ENCODE measurements at places on chromosomes 1 and 21.
A peak's percentile ranks its signal among the peaks of the same experiment; 100 is the strongest.

- H3K27me3 ChIP-seq: no peaks in the 10 kb centered on the region
- no peak for DNase-seq
- no peak overlapping the region for H3K27ac ChIP-seq
- no peak overlapping the region for H3K4me3 ChIP-seq
These were observed 71.9 kb downstream of the PLD5 start for GRCh38 chr1:242452573-242452972.

- no peak overlapping the region for H3K27ac ChIP-seq
- no peak overlapping the region for H3K4me3 ChIP-seq
- no peak for DNase-seq
- no peaks in the 10 kb centered on the region for H3K4me1 ChIP-seq
- no peaks in the 10 kb centered on the region for H3K27me3 ChIP-seq
- no peaks in the 10 kb centered on the region for H3K36me3 ChIP-seq
These were observed 43.1 kb downstream of the ZNF281 start for GRCh38 chr1:200366577-200367253.

DNA sequence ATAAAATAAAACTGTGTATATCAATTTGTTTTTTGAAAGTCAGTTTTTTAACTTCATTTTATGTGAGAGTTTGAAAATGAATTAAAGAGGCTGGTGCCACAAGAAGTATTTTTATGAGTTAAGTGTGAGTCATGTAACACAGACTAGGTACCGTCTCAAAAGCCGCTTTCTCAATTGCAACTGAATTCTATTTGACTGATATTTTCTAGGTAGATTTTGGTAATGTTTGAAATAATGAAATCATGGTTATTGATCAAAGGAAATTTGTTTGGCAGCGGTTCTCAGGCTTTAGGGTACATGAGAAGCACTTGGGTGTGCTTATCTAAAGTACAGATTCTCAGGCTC lies 4.6 kb downstream of the SNX27 start:
- H3K4me3 ChIP-seq: no peak overlapping the region
- peaks cover 4% of the 10 kb centered on the region for H3K4me1 ChIP-seq
- no peak overlapping the region for H3K27ac ChIP-seq
- no peak for DNase-seq

DNA sequence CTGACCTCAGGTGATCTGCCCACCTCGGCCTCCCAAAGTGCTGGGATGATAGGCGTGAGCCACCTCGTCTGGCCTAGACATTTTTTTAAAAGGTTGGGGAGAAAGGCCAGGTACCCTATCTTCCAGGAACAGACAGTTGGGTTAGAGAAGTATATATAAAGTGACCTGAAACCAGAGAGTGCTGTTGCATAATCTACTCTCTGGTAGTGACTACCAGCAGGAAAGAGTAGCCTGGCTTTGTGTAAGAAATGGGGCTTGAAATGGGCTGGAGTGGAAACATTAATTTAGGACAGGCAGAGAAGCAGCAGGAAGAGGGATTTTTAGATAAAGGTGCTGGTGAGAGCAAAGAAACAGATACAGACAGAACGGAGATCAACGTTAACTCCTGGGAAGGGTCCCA lies 125.8 kb upstream of the HOOK1 start:
- no peaks in the 10 kb centered on the region for H3K27me3 ChIP-seq
- no peak overlapping the region for H3K4me3 ChIP-seq
- H3K27ac ChIP-seq: no peak overlapping the region
- H3K36me3 ChIP-seq: no peaks in the 10 kb centered on the region
- DNase-seq: no peak

GRCh38 chr1:115475901-115476300 lies 137.9 kb upstream of the NGF start:
- no peak overlapping the region for H3K27ac ChIP-seq
- no peaks in the 10 kb centered on the region for H3K4me1 ChIP-seq
- H3K4me3 ChIP-seq: no peak overlapping the region
- no peak for DNase-seq
- no peaks in the 10 kb centered on the region for H3K27me3 ChIP-seq
- H3K36me3 ChIP-seq: no peaks in the 10 kb centered on the region

DNA sequence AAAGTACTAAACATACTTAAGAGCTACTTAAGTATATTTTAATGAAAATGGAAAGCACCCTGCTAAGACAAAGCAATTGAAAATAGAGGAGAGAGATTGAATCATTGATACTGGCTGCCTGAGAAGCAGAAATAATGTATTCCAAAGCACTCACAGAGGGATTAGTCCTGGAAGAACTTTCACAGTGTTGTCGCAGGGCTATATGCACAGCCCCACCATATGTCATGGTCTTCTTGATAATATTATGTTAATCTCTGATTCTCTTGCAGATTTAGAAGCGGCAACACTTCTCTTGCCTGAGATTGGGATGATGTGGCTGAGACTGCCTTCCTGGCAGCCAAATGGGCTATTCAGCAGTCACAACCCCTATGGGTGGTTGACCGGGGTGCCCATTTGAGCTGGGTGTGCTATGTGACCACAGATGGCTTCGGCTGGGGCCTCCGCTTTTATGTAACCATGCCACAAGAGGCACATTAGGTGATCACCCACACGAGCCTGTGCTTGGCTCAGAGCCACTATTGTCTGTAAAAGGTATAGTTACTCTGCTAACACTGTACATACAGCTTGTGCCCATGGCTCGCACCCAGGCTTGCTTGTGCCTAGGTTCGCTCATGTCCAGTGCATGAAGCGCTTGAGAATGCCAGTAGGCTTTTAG lies 152.2 kb upstream of the SGIP1 start:
- H3K4me3 ChIP-seq: no peak overlapping the region
- H3K4me1 ChIP-seq: no peaks in the 10 kb centered on the region
- no peaks in the 10 kb centered on the region for H3K36me3 ChIP-seq
- DNase-seq: no peak
- H3K27me3 ChIP-seq: no peaks in the 10 kb centered on the region

- H3K27ac ChIP-seq: no peak overlapping the region
- no peak overlapping the region for H3K4me3 ChIP-seq
- no peaks in the 10 kb centered on the region for H3K27me3 ChIP-seq
- H3K36me3 ChIP-seq: no peaks in the 10 kb centered on the region
- H3K4me1 ChIP-seq: peaks cover 3% of the 10 kb centered on the region
These were observed 27.9 kb downstream of the DOP1B start for GRCh38 chr21:36184545-36184944.

DNA sequence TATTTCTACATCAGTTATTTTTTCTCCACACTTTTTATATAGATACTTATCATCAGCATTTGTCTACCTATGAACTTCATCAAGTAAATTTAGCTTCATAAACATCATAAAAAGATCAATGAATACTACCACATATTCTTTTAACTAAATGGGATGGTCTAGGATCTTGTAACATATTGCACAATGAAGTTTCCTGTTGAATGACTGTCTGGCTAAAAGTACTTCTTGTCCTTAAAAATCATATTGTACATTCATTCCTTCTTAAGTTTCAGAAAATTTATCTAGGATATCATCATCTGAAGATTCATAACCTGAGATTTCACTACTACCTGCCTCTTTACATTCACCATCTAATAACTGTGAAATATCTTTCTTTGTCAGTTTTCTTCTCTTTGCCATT lies 69.0 kb downstream of the MAGI3 start:
- DNase-seq: no peak
- no peaks in the 10 kb centered on the region for H3K36me3 ChIP-seq
- H3K27me3 ChIP-seq: no peaks in the 10 kb centered on the region
- no peak overlapping the region for H3K27ac ChIP-seq
- no peak overlapping the region for H3K4me3 ChIP-seq
- H3K4me1 ChIP-seq: peaks cover 4% of the 10 kb centered on the region

DNA sequence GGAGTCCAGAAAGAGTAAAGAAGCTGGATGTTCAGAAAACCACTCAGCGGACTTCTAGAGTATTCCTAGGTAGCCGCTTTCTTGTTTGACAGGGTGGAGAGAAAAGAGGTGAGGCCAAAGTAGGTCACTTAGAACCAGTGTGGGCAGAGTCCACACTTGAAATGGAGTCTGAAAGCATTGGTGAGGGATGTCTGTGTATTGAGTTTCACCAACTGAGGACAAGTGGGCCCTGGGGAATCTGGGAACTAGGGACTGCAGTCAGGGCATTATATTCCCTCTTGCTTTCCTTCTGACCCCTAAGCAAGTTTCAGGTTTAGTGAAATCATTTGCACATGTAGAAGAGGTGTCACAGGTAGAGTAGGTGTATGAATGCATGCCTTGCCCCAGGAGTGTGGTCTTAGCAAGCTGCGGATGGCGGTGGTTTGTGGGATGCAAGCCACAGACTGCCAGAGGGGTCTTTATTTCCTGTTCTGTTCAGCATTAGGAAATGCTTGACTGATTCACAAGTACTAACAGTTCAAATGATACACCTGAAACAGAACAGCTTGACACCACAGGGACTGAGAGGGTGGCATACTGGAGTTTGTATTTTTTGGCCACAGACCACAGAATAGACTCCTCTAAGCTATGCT lies 1.1 kb upstream of the GNG12 start:
- no peaks in the 10 kb centered on the region for H3K27me3 ChIP-seq
- no peaks in the 10 kb centered on the region for H3K36me3 ChIP-seq
- peaks cover 9% of the 10 kb centered on the region for H3K4me1 ChIP-seq

DNA sequence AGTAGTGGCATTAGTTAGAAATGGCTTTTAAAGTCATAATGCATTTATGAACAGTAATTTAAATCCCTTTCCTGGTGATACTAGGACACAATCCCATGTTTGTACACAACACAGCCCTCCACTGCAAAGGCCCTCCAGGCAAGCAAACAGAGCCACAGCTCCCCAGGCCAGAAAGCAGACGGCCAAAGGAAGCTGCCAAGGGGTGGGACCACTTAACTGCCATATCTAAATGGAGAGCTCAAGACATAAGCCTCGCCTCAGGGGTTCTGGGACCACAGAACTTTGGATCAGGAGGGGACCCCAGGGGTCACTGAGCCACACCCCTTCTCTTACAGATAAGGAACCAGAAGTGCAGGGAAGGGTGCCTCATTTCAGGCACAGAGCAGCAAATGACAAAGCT lies 189.7 kb downstream of the KCNH1 start:
- DNase-seq: peak; percentile 65
- H3K27me3 ChIP-seq: no peaks in the 10 kb centered on the region
- H3K4me1 ChIP-seq: peaks cover 15% of the 10 kb centered on the region
- no peaks in the 10 kb centered on the region for H3K36me3 ChIP-seq

DNA sequence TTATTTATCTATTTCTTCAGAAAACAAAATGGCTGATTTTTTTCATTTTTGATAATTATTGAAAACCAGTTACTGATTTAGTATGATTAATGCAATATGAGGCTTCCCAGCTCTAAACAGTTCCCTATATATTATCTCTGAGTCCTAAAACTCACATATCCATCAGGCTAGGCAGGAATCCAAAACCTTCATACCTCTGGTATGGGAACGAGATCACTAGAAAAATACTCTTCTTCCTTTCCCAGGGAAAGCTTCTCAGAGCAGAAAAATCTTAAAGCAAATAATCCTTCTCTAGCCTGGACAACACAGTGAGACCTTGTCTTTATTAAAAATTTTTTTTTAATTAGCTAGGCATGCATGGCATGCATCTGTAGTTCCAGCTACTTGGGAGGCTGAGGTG lies 42.5 kb downstream of the KDM5B start:
- DNase-seq: no peak
- H3K27me3 ChIP-seq: no peaks in the 10 kb centered on the region
- no peak overlapping the region for H3K4me3 ChIP-seq
- H3K4me1 ChIP-seq: no peaks in the 10 kb centered on the region

DNA sequence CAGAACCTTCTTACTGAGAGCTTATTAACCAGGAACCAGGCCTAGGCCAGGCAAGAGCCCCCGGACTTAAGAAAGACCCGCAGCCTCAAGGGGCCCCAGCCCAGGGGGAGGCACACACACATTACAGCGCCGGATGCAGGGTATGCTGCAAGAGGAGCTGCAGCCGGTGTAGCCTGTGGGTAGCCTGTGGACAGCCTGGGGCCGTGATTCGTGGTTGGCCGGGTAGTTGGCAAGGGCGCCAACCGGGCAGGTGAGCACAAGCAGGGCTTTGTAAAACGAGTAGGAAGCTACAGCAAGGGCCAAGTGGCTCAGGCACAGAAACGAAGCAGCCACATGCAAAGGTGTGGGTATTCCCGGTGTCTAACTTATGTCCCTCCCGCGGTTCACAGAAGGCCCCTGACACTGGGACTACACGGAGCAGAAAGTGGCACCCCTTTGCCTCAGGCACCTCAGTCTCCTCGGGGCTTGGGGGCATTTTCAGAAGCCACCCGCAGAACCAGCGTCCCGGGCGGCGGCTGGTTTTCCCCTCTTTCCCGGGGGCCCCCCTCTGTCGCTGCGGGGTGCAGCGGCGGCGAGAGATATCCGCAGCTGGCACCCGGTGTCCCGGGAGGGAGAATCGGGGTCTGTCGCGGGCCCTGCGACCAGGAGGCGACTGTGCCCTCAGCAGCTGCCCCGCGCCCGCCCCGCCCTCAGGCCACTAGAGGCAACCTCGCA lies 40.8 kb downstream of the KIAA1614 start:
- H3K36me3 ChIP-seq: peaks cover 10% of the 10 kb centered on the region
- DNase-seq: no peak
- no peak overlapping the region for H3K27ac ChIP-seq
- H3K27me3 ChIP-seq: no peaks in the 10 kb centered on the region
- H3K4me1 ChIP-seq: no peaks in the 10 kb centered on the region

GRCh38 chr21:42541174-42541573 lies 27.5 kb downstream of the SLC37A1 start:
- no peak overlapping the region for H3K4me3 ChIP-seq
- H3K36me3 ChIP-seq: no peaks in the 10 kb centered on the region
- no peak for DNase-seq
- H3K4me1 ChIP-seq: no peaks in the 10 kb centered on the region
- no peak overlapping the region for H3K27ac ChIP-seq

DNA sequence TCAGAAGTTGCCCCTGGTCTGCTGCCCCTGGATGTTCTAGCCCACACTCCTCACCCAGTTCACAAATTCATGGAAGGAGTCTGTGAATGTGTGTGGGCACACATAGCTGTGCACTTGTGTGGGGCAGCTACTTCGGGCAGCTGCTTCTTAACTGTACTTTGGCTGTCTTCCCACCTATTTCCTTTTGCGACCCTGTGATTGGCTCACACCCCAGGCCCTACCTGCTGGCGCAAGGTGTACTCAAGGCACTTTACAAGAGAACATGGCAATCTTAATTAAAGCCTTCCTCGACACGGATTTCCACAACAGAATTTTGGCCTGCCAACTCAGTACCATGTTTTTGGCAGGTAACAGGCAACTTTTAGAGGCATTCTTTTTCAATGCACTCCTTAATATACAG lies 86.5 kb upstream of the CTTNBP2NL start:
- no peak overlapping the region for H3K4me3 ChIP-seq
- peaks cover 46% of the 10 kb centered on the region for H3K4me1 ChIP-seq
- no peaks in the 10 kb centered on the region for H3K36me3 ChIP-seq
- H3K27me3 ChIP-seq: no peaks in the 10 kb centered on the region
- DNase-seq: no peak

DNA sequence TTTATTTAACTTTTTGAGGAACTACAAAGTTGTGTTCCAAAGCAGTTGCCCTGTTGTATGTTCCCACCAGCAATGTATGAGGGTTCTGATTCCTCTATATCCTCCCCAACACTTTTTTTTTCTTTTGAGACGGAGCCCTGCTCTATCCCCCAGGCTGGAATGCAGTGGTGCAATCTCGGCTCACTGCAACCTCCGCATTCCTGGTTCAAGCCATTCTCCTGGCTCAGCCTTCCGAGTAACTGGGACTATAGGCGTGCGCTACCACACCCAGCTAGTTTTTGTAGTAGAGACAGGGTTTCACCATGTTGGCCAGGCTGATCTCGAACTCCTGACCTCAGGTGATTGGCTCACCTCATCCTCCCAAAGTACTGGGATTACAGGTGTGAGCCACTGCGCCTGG lies 60.4 kb upstream of the ENAH start:
- H3K4me1 ChIP-seq: no peaks in the 10 kb centered on the region
- H3K27ac ChIP-seq: no peak overlapping the region
- no peaks in the 10 kb centered on the region for H3K36me3 ChIP-seq
- H3K27me3 ChIP-seq: no peaks in the 10 kb centered on the region
- DNase-seq: no peak

All from SJCRH30 (cell line).